ENCODE measurements at places on chromosomes 2 and 18.

- no peak for DNase-seq
Measured at GRCh38 chr2:237322564-237322963, 91.4 kb downstream of the COL6A3 start.

DNA sequence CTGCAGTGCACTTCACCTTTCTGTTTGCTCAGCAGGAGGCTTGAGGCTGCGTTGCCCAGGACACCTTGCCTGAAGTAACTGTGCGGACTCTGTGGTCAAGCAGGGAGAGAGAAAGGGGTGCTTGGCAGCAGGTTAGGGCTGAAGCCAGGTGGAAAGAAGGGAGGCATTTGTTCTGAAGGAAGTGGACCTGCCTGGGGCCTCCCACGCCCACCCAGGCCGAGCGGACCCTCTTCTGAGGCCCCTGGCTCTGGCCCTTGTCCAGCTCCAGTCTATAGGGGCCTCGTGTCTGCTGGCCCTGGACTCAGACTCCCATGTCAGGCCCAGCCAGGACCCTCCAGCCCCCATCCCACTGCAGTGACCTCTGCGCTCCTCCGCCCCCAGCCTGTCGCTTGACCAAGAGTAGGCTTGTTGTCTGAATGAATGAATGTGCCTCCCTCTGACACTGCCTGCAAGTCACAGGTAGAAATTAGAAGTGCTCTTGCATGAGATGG, 2.5 kb downstream of the SNED1 start:
- DNase-seq = peak; percentile 35

GRCh38 chr18:9433671-9434121, 41.6 kb upstream of the RALBP1 start:
- no peak for DNase-seq

- DNase-seq = no peak
Measured at GRCh38 chr2:238075397-238075796, 14.6 kb downstream of the SCLY start.

GRCh38 chr2:42424033-42424432, 63.0 kb upstream of the COX7A2L start:
- no peak for DNase-seq

- DNase-seq = no peak
Measured at GRCh38 chr2:12797815-12798214, 81.1 kb downstream of the TRIB2 start.

- DNase-seq = no peak
Measured at GRCh38 chr18:5744659-5745058, 150.7 kb downstream of the TMEM200C start.

GRCh38 chr2:233163486-233164103, 87.9 kb upstream of the ATG16L1 start:
- DNase-seq = no peak

DNA sequence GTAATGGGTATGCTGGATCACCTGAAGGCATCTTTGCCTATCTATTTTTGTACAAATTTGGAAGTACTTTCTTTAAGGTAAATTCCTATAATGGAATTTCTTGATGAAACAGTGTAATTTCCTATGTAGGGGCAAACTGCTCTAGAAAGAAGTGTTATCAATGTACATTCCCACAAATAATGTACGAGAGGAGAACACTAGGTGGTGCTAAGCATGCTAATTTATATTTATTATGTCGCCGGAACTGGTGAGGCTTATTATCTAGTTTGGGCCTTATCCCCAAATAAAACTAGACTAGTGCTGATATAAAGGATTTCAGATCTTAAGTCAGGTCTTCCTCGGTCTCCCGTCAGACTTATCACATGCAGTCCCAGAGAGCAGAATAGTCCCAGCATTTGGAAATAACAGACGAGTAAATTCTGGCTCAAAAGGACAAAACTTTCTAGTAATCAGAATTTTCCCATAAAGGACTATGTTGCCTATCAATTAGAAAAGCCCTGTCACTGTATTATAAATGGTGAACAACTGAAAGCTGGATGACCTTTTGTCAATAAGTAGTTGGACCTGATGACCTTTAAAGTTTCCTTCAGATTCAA, 86.9 kb upstream of the RBBP8 start:
- no peak for DNase-seq

DNA sequence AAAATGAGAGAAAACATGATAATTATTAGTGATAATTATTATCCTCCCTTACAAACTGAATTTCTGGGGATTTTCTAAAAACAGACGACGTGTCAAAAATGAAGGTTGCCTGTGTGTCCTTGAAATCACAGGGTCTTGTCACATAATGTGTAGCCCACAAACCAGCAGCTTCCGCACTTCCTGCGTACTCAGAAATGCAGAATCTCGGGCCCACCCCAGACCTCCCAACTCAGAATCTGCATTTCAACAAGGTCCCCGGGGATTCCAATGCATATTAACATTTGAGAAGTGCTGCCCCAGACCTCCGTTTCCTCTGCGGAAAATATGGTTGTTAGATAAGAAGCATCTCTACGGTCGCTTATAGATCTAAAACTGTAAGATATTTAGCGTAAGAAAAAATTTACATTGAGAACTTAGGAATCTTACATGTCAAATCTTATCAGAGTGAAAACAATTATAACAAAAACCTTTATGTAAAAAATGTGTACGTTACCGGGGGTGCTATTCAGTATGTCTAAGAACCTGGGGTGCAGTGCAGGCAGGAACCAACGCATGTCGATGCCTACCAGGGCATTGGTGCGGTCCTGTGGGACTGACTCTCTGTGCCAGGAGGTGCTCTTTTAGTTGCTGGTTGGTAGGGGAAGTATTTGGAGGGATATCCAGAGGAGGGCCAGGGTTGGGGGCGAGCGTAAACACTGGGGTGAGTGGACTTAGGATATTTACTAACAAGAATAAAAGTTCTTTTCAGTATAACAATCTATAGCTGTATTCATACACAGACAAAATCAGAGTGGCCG, 15.2 kb downstream of the CDKL4 start:
- DNase-seq = no peak

GRCh38 chr2:217944923-217945322, 57.9 kb downstream of the TNS1 start:
- DNase-seq = no peak

DNA sequence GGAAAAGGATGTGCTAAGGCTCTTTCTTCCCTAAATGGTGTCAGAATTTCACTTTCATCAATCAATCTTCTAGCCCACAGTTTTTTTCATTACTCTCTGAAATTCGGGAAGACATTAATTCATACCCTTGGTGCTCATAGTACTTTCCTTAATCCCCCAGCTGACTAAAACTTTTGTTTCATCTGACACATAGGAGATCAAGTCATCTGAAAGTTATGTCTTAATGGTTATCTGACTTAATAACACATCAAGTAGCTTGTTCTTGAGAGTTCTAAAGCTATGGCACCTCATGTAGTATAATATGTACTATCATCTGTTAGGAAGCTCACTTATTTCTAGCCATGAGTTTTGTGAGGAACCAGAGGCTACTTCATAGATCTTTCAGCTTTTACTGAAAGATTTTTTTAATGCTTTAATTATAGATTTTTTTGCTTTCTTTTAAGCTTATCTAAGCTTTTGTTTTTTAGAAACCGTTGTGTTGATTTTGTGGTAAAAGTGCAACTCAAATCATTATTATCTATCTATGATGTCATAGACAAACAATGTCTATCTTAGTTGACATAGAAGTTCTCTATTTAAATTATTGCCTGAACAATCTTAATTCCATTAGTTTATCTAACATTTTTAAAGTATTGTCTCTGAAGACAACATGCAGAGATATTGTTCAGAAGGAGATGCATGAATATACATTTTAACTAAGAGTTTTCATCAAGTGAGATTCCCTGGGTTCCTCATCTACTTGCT, 93.6 kb upstream of the UBXN4 start:
- no peak for DNase-seq

DNA sequence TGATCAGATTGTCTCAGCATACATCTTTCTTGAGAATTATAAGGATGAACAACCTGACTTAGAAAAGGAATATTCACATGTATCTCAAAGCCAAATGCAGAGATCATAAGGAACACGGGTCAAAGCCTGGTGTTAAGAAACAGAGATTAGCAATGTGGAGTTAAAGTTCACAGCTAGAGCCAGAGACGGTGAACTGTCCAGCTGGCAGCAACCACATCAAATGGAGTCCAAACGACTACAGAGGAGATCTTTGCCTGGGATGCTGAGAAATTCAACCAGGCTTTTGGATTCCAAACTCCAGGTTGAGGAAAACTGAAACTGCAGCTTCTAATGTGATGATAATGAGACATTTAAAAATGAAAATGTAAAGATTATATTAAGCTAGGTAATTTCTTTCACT, 939.9 kb upstream of the NXPH2 start:
- DNase-seq = no peak

- DNase-seq = no peak
Measured at GRCh38 chr2:70768590-70769085, 638 bp upstream of the ADD2 start.

GRCh38 chr2:47899915-47900816, 6.1 kb downstream of the FBXO11 start:
- no peak for DNase-seq

- no peak for DNase-seq
Measured at GRCh38 chr2:23601301-23601965, 216.5 kb downstream of the KLHL29 start.

- DNase-seq = no peak
Measured at GRCh38 chr2:115572746-115573145, 1130.3 kb downstream of the DPP10 start.

GRCh38 chr18:79940814-79941472, 10.5 kb downstream of the SLC66A2 start:
- DNase-seq = no peak

GRCh38 chr2:143545949-143546255, 416.7 kb downstream of the ARHGAP15 start:
- no peak for DNase-seq

GRCh38 chr2:199509403-199509802, 51.7 kb upstream of the SATB2 start:
- no peak for DNase-seq

DNA sequence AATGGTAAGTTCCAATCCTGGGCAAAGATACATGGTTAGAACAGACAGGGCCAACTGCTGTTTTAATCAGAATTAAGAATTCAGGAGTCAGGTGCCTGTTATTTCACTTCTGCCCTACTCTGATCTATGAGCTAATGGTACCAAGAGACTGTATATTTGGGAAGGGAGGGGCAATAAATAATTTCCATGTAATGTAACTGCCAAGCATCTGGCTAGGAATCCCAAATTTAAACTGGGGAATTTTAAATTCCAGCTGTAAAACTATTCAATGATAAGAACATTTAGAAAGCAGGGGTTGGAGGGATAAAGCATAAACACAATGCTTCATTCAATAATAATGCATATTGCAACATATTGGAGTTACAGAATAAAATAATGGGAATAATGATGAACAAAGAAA, 49.7 kb downstream of the SCN7A start:
- no peak for DNase-seq

DNA sequence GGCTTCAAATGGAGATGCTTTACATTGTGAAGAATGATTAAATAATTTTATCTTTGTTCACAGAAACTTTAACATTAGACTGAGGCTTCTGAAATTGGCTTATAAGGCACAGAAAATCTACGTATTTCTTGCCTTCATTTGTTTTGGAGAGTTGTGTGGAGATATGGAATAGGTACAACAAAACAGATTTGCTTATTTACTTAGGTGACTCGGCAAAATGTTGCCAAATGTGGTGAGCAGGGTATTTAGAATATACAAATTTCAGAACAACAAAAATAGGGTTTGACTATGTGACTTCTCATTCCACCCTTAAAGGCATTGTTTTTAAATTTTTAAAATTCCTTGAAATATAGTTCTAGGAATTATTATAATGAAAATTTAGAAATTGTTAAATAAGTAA, 134.2 kb downstream of the KCNJ3 start:
- no peak for DNase-seq

DNA sequence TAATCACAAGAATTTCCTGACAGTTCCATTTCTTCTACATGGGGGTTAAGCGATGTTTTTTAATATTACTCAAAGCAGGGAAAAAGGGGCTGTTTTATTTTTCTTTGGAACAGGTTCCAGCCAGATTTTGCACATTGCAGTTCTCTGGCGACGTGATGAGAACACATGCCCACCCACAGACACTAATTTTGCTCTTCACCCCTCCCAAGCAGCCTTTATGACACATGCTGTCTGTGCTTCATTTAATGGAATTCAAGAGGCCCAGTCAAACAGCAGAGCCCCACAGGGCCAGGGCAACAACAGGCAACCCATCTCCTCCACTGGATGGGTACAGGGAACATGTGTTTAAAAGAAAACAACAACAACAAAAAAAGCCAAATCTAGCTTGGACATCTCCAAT, 70.8 kb downstream of the SPRED2 start:
- DNase-seq = no peak

- DNase-seq = no peak
Measured at GRCh38 chr2:74924463-74925265, 33.8 kb upstream of the POLE4 start.

DNA sequence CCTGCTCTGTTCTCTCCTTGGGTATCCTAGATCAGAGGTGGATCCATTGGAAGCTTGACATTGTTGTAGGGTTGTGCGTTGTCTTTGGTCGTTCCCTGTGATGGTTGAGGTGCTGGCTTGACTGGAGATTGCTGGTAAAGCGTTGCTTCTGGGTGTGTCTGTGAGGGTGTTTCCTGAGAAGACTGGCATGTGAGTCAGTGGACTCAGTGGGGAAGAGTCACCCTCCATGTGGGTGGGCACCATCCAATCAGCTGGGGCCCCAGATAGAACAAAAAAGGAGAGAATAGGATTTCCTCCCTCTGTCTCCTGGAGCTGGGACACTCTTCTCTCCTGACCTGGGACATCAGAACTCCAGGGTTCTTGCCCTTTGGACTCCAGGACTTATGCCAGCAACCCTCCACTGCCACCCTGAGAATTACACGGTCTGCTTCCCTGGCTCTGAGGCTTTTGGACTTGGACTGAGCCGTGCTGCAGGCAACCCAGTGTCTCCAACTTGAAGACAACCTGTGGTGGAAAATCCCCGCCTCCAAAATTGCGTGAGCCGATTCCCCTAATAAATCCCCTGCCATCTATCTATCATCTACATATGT, 14.8 kb upstream of the REEP1 start:
- DNase-seq = no peak

DNA sequence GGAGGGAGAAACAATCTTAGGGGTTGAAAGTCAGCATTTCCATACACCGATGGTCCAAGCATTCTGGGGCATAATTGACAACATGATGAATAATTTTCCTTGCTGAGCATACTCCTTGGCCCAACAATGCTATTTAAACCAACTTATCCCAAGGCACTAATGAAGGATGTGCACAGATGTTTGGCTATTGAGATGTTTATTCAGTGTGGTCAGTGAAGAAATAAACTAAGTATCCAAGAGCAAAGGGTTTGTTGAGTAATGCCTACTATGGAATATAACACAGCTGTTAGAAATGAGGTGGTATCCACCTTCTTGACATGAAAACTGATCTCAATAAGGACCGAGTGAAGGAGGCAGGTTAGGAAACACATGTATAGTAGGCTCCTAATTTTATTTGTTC, 53.9 kb upstream of the RAB6D start:
- DNase-seq = no peak

DNA sequence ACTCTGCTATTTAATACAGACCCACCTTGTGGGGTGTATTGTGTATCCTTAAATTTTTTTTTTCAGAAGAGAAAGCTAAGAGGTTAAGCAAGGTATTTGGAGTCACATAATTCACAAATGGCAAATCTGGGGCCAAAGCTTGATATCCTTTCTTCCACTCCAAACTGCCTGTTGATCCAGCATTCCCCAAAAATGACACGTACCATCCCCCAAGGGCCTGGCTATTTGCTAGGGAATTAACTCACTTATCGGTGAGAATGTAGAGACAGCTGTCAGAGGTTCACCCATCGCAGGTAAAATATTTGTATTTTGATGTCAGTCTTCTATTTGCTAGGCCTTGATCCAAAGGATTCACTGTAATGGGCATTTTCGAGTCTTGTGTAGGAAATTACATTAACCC, 103.6 kb upstream of the FZD7 start:
- DNase-seq = no peak
